ENCODE measurements at places on chromosomes 2 and 18.
A peak's percentile ranks its signal among the peaks of the same experiment; 100 is the strongest.

- DNase-seq: no peak
These were observed 1132.2 kb upstream of the FAM98A start for GRCh38 chr2:34731292-34731691.

DNA sequence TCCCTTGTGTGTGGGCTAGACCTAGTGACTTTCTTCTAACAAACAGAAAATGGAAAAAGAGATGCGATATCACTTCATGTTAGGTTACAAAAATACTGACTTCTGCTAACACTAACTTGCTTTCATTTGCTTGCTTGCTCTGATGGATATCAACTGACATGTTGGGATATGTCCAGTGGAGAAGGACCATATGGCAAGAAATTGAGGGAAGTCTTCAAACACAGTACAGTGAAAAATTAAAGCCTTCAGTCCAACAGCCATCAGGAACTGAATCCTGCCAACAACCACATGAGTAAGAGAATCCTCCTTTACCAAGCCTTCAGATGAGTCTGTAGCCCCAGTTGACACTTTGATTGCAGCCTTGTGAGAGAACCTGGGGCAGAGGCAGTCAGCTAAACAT, 143.9 kb downstream of the MAIP1 start:
- DNase-seq: no peak

- no peak for DNase-seq
These were observed 21.0 kb upstream of the EDAR start for GRCh38 chr2:109009920-109010610.

GRCh38 chr2:177174486-177174885, 38.1 kb upstream of the HNRNPA3 start:
- no peak for DNase-seq

- no peak for DNase-seq
These were observed 45.2 kb downstream of the NCK2 start for GRCh38 chr2:105789745-105790460.

DNA sequence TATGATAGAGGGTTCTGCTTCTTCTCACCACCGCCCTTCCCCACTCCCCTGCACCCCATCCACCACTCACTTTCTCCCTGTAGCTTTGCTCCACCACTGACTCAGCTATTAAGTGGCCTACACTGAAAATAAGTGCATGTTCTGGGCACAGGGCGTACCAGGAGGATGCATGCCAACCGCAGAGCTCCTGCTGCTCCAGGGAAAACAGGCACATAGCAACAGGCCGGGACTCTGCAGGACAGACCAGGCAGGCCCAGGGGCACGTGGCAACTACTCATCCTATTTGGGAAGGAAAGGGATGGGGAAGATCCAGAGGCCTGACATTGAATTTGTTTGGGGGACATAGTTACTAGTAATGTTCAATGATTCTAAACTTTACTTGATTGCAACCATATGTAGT, 28.4 kb downstream of the ARL4C start:
- DNase-seq: no peak

GRCh38 chr2:135256531-135257260, 204.6 kb downstream of the RAB3GAP1 start:
- no peak for DNase-seq

GRCh38 chr2:174004905-174005605, 39.9 kb upstream of the SP3 start:
- no peak for DNase-seq

DNA sequence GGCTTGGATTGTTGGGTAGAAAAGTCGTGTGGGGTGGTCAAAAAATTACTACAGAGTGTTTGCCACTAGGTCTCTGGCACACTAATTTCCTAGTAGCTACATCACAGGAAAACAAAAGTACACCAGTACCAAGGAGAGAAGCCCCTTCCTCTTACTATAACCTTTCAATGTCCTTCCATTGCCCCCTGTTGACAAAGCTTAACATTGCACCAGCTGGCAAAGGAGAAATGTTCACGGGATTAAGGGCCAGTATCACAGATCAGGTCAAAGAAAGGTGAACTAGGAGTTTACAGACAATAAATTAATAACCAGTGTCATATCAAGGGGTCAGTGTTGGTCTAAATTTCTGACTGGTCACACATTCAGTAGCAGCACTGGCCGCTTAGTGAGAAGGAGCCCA, 1139.6 kb upstream of the FAM98A start:
- DNase-seq: peak; percentile 4

DNA sequence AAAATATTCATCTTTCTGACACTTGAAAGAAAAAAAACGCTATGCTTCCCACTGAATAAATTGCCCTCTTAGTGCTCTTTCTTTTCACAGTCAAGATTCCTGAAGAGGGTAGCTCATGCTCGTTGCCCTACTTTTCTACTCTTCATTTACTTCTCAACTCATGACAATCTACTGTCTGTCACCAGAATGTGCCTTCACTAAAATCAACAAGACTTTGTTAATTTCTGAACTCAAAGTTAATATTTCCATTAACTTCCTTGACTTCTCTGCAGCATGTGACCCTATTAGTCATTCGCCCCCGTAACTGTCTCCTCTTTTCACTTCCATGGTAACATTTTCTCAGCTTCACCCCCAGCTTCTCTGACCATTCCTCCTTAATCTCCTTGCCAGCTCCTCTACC, 98.9 kb upstream of the MAPRE2 start:
- no peak for DNase-seq

GRCh38 chr2:232892843-232893242, 22.8 kb downstream of the SNORC start:
- DNase-seq: no peak

DNA sequence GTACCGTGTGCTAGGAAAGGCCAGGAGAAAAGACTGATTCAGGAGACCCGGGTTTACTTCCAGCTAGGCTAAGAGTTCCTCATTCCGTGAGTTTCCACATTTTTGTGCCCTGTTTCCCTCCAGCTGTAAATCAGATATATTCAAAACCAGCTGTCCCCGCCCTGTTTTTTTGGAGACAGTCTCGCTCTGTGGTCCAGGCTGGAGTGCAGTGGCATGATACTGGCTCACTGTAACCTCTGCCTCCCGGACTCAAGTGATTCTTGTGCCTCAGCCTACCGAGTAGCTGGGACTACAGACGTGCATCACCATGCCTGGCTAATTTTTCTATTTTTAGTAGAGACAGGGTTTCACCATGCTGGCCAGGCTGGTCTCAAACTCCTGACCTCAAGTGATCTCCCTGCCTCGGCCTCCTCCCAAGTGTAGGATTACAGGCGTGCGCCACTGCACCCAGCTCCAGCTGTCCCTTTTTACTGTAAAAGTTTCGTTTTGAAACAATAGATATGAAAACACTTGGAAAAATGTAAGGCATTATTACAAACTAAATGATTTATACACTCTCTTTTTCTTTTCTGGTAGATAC, 112.8 kb upstream of the SEC11C start:
- DNase-seq: no peak

DNA sequence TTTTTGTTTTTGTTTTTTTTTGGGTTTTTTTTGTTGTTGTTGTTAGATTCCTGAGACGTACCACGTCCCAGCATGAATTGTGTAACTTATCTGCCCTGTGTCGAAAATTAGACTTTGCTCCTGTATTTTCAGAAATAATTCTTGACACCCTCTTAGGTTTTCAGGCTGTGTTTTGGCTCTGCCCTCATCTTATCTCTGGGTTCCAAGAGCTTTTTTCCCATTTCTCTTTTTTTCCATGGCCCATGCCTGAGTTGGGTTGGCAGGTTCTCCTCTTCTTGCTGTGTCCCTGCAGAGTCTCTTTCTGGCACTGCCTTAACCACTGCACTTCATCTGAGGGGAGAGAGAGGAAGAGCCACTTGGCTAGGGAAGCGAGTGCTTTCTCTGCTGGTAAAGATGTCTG, 42.4 kb downstream of the CTIF start:
- no peak for DNase-seq

DNA sequence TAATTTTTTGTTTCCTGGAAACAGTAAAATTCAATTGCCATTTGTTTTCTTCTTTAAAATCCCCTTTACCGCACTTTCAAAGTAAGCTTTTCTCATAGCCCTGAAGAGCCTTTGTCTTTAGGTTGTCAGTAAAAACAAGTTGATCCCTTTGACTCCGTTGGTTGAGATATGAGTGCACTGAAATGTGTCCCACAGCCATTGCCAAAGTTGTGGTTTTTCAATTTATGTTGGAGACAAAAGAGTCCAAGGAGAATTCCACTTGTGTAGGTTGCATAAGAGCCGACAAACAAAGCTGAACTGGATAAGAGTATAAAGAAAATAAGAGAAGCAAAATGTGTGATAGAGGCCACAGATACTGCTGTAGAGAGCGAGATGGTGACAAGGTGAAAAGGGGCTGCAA, 26.1 kb upstream of the HNMT start:
- DNase-seq: no peak

GRCh38 chr2:109176928-109177327, 47.9 kb downstream of the SH3RF3 start:
- peak; percentile 24 for DNase-seq

GRCh38 chr2:168439536-168439935, 16.5 kb upstream of the CERS6 start:
- no peak for DNase-seq

GRCh38 chr2:105769504-105769903, 24.8 kb downstream of the NCK2 start:
- no peak for DNase-seq

DNA sequence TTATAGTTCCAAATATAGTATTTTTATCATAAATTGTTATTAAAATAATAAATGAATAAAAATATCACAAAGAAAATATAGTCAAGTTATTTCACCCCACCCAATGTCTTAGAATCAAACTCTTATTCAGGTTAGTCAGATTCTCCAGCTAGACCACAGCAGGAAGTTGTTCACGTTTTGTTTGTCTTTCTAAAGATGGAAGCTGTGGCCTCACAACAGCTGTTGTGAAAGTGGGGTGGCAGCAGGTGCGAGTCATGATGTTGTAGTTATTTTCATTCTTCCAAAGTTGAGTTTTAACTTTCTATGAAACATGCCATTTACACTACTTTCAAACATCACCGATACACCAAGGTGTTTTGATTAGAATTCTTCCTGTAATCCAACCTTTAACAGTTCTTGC, 272.9 kb downstream of the SLC8A1 start:
- DNase-seq: no peak

- DNase-seq: no peak
These were observed 21.8 kb downstream of the SP140L start for GRCh38 chr2:230348787-230349186.

GRCh38 chr18:44396550-44396949, 284.1 kb upstream of the SETBP1 start:
- DNase-seq: no peak

DNA sequence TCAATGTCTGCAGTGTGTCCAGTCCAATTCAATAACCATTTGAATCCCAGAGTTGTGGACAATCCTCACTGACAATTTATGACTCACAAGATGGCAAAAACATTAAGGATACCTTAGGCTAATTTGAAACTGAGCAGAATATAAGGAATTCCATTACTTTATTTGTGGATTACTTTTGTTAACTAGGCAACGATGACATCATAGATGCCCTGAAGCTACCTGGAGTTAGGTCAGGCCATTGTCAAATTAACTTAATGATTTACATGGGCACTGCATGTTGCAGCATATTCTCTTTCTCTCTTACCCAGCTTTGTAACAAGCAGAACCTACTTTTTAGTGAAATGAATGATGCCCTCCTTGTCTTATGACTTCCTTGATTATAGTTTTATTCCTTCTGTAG, 100.0 kb upstream of the CDCA7 start:
- no peak for DNase-seq

DNA sequence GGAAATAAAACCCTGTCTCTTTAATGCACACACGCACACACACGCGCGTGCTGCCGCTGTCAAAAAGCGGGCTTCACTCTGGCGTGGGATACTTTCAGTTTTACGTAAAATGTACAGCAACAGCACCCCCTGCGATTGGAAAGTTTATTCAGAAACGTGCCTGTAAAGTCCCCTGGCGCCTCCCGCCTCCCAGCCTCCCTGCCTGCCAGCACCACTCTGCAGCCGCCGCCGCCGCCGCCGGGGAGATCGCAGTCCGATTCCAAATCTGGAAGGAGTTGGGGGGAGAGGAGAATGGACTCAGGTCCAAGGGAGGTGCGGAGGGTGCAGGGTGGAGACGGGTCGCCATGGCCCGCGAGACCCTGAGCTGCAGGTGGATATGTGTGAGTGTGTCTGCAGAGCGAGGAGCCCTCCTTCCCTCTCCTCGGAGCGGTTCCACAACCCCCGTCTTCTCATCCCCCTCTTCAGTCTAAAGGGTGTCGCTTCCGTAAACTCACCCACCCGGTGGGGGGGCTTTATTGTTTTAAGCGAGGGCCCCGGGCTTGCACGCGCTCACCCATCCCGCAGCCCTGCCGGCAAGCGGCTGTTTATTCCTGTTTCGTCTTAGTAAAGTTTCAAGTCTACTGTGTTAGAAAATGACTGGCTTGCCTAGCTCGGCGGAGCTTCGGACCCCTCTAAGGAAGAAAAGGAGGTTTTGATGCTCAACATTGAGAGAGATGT, 1.8 kb upstream of the BCL11A start:
- DNase-seq: no peak

DNA sequence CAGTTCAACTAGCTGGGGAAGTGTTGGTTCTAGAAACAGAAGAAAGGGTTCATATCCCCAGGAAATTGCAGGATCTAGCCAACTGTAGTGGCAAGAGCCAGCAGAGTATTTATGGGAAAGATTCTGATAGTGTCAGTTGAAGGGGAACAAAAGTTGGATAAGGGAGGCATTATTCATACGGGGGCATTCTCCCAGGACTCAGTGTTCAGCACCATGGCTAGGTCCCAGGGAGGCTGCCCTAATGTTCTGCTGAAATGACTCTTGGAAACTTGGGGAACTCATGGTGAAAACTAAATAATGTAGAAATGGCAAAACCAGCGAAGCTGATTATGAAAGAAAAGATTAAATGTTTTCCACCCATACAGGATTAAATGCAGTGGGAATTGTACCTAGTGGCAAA, 543.7 kb downstream of the TRIB2 start:
- DNase-seq: no peak

GRCh38 chr2:9164112-9164608, 42.5 kb upstream of the ASAP2 start:
- DNase-seq: no peak
